ENCODE measurements at places on chromosomes 16 and 17.
A peak's percentile ranks its signal among the peaks of the same experiment; 100 is the strongest.

DNA sequence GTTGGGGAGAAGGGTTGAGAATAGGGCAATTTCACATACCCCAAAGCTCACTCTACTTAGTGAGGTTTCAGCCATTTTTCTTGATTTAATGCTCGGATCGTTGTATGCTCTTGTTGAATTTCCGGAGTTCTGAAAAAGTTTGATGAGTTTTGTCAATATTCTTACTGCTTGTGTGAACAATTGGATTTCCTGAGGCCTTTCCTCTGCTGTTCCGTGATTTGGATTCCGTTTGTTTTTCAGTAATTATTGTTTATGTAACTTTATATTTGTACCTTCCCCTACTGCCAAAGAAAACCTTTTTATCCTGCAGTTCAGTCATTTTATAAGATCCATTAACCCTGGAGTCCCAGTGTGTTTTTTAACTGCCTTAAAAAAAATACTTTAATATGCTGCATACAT, 62.9 kb downstream of the PHKB start:
- no peak overlapping the region for H3K4me3 ChIP-seq
- H3K27me3 ChIP-seq = no peaks in the 10 kb centered on the region
- H3K27ac ChIP-seq = no peak overlapping the region
- H3K4me1 ChIP-seq = no peaks in the 10 kb centered on the region

DNA sequence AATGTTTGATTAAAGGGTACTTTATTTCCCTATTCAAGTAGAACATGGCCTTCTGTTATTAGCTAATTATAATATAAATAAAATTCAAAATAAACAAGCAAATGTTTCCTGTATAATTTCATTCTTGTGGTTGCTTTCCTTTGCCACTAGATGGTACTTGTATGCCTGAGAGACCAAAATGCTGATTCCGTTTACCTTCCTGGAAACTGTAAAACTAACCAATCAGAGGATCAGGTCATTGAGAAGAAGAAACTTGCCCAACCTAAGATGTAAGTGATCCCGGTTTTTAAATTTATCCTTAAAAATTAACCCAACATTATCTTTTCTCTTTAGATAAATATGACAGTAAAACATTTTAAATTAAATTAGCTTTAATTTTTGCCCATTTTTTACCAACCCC, 8.1 kb upstream of the ABCA5 start:
- no peak for DNase-seq
- H3K27me3 ChIP-seq = no peaks in the 10 kb centered on the region
- peaks cover 2% of the 10 kb centered on the region for H3K36me3 ChIP-seq
- H3K4me3 ChIP-seq = no peak overlapping the region

DNA sequence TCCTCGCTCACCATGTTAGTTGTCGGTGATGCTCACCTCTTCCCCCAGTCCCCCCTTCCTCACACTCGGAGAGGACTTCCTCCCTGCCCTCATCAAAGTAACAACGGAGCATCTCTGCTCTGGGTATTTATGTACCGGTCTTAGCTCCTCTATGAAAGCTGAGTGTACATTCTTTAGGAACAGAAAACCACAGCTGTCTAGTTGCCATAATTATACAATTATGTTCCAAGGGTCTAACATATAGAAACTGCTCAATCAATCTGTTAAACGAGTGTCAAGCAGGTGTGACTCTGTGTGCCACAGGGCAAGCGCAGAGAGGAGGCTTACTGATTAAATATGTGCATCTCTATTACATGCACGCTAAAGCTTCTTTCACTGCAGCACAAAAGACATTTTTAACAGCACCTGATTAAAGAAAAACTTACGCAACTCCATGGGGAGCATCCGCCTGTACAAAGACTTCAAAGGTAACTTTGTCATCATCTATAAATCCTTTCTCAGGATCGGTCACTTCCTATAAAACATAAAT, 37.8 kb downstream of the LITAFD start:
- no peak overlapping the region for H3K4me3 ChIP-seq
- peaks cover 39% of the 10 kb centered on the region for H3K36me3 ChIP-seq
- H3K27me3 ChIP-seq = no peaks in the 10 kb centered on the region
- H3K4me1 ChIP-seq = peaks cover 18% of the 10 kb centered on the region

- peaks cover 20% of the 10 kb centered on the region for H3K4me1 ChIP-seq
- H3K4me3 ChIP-seq = peak overlapping the region; percentile 75
- no peak overlapping the region for H3K27ac ChIP-seq
- H3K27me3 ChIP-seq = no peaks in the 10 kb centered on the region
- H3K36me3 ChIP-seq = peaks cover 1% of the 10 kb centered on the region
- no peak for DNase-seq
Observed at GRCh38 chr16:381012-381788, 578 bp downstream of the PGAP6 start.

GRCh38 chr17:40841246-40841645, 18.8 kb upstream of the KRT10 start:
- H3K27ac ChIP-seq = no peak overlapping the region
- no peaks in the 10 kb centered on the region for H3K4me1 ChIP-seq
- peaks cover 20% of the 10 kb centered on the region for H3K27me3 ChIP-seq
- H3K36me3 ChIP-seq = peaks cover 4% of the 10 kb centered on the region
- no peak overlapping the region for H3K4me3 ChIP-seq

GRCh38 chr17:74864866-74865395, 5.2 kb upstream of the GRIN2C start:
- H3K27ac ChIP-seq = no peak overlapping the region
- peaks cover 4% of the 10 kb centered on the region for H3K36me3 ChIP-seq
- H3K27me3 ChIP-seq = peaks cover 12% of the 10 kb centered on the region

DNA sequence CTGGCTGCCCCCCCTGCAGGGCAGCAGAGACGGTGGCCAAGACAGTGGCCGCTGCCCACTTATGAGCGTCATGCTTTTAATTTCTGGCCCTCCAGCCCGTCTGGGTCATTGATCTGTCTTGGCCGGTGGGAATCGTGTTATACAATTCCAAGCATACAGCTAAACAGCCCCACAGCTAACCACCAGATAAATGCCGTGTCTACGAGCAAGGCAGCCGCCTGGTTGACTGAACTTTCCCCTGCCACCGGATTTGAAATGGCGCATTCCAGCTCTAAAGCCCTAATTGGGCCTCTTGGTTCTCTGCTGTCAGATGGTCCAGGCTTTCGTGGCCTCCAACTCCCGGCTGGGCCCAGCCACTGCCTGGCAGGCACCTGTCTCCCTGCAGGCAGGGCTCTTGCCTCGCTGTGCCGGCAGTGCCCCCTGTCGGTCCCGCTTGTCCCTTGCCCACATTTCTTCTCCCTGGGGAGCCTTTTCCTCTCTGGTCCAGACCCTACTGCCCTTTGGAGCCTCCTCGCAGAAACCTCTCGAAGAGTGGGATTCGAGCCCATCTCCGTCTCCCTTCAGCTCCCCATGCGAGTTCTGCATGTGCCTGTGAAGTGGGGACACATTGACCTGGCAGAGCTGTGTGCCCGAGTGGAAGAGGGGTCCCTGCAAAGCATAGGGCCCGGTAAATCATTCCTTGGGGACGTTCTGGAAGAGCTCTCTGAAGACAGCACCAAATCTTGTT, 1.8 kb upstream of the RBFOX3 start:
- H3K4me1 ChIP-seq = no peaks in the 10 kb centered on the region
- H3K4me3 ChIP-seq = no peak overlapping the region
- DNase-seq = no peak
- H3K27me3 ChIP-seq = peaks cover 69% of the 10 kb centered on the region
- H3K36me3 ChIP-seq = peaks cover 4% of the 10 kb centered on the region

GRCh38 chr16:89547291-89547690, 13.2 kb upstream of the RPL13 start:
- H3K4me3 ChIP-seq = no peak overlapping the region
- no peaks in the 10 kb centered on the region for H3K4me1 ChIP-seq
- peaks cover 18% of the 10 kb centered on the region for H3K36me3 ChIP-seq
- DNase-seq = no peak
- no peak overlapping the region for H3K27ac ChIP-seq

DNA sequence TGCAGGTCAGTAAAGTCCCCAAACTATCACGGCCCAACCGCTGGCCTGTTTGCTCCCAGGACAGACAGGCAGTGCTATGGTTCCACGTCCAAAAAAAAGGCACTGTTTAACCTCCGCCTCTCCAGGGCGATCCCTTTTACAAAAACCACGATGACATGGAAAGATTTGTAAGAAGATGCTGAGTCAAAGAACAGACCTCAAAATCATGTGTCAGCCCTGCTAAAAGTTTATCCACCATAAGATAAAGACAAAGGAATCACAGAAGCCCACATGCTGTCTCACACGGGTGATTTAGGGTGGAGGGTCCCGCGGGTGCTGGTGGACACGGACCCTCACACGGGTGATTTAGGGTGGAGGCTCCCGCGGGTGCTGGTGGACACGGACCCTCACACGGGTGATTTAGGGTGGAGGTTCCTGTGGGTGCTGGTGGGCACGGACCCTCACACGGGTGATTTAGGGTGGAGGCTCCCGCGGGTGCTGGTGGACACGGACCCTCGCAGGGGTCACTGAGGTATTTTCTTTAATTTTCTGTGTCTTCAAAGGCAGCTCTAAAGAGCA, 117.2 kb upstream of the METRNL start:
- H3K4me1 ChIP-seq = peaks cover 8% of the 10 kb centered on the region
- no peaks in the 10 kb centered on the region for H3K36me3 ChIP-seq
- H3K27me3 ChIP-seq = no peaks in the 10 kb centered on the region
- DNase-seq = no peak
- no peak overlapping the region for H3K4me3 ChIP-seq

GRCh38 chr17:46108550-46109110, 84.6 kb downstream of the KANSL1 start:
- H3K36me3 ChIP-seq = no peaks in the 10 kb centered on the region
- peak overlapping the region; percentile 47 for H3K27ac ChIP-seq
- H3K4me3 ChIP-seq = no peak overlapping the region
- H3K4me1 ChIP-seq = peaks cover 66% of the 10 kb centered on the region
- no peaks in the 10 kb centered on the region for H3K27me3 ChIP-seq
- no peak for DNase-seq

- H3K27me3 ChIP-seq = no peaks in the 10 kb centered on the region
- DNase-seq = no peak
- H3K36me3 ChIP-seq = no peaks in the 10 kb centered on the region
- no peaks in the 10 kb centered on the region for H3K4me1 ChIP-seq
- no peak overlapping the region for H3K4me3 ChIP-seq
Observed at GRCh38 chr17:53942436-53942835, 119.7 kb downstream of the KIF2B start.
